ENCODE measurements at places on chromosomes 13 and 19.
A peak's percentile ranks its signal among the peaks of the same experiment; 100 is the strongest.

- DNase-seq: no peak
Observed at GRCh38 chr13:113589961-113590339, 5.4 kb downstream of the TFDP1 start.

- peak; percentile 51 for DNase-seq
Observed at GRCh38 chr19:10113592-10113963, 2.1 kb downstream of the P2RY11 start.

GRCh38 chr19:5954293-5954692, 23.6 kb downstream of the RANBP3 start:
- DNase-seq: no peak

DNA sequence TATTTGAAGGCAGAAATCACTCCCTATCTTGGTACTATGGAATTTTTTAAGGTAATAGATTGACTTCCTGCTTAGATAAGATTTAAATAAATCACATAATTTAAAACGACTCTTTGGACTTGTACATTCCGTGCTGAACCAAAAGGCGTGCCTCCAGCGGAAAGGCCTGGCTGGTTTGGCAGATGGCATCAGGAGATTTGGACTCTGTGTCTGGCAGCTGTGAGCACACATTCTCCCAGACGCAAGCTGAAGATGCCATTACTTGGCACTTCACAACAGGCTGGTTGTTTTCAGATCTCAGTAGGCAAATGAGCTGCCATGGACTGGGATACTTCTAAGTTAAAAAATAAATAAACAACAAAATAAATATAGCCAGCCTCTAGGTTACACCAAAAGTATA, 104.5 kb upstream of the SLC15A1 start:
- DNase-seq: no peak

DNA sequence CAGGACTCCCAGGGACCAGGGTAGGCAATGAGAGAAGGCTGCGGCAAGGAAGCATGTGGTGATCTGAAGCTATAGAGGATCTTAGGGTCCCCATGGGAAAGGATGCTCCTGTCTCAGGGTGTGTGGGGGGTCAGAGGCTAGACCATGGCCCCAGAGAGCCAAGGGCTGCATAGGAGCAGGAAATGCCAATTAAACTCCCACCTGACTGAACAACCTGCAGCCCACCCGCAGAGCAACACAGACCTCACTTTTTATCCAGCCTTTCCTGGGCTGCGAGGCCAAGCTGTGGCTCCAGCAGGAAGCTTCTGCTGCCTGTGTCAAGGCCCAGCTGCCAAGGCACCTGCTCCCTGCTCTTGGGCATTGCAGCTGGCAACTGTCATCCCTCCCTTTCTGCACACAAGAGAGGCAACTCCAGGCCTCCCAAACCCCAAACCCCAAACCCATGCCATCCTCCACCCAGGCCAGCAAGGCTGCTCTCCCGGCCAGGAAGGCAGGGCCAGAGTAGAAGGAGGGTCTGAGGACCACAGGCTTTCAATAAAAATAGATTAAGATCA, 290.1 kb downstream of the FOXO1 start:
- no peak for DNase-seq

GRCh38 chr19:16066611-16067104, 9.6 kb upstream of the TPM4 start:
- peak; percentile 63 for DNase-seq

GRCh38 chr13:107144432-107144831, 576.5 kb upstream of the ARGLU1 start:
- DNase-seq: no peak

- peak; percentile 56 for DNase-seq
Observed at GRCh38 chr13:99969919-99970650, 1.5 kb downstream of the ZIC5 start.

- no peak for DNase-seq
Observed at GRCh38 chr19:52188822-52189734, 774 bp upstream of the PPP2R1A start.

DNA sequence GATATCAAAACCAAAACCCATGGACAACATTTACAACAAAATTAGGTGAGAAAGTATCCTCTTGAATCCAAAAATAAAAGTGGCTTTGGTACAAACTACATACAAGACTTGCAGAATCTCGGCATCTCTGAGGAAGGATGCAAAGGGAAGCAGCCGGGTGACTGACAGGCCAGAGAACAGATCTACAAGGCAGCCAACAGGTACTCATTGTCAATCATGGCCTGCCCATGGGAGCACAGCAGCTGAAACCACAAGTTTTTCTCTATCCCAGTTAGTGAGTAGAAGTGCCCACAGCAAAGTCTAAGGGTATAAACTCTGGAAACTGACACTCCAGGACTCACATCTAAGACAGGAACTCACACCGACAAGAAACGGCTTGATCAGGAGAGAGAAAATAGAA, 74.5 kb downstream of the TBC1D4 start:
- DNase-seq: no peak

DNA sequence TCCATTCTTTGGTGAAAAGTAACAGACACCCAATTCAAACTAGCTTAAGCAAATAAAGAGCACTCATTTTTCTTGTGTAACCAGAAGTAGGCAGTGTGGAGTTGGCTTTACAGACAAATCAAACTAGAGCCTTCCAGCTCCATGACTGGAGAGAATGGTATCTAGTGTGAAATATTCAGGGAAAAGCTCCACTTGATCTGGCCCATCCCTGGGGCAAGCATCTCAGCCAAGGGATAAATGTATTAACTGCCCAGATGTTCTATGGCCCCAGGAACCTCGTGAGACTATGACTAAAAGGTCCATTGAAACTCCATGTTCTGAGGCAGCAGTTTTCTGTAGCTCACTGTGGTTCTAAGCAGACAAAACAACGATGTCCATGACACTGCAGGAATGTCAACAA, 49.9 kb downstream of the TBC1D4 start:
- DNase-seq: no peak

GRCh38 chr19:23440207-23440606, 44.9 kb upstream of the ZNF91 start:
- peak; percentile 26 for DNase-seq

DNA sequence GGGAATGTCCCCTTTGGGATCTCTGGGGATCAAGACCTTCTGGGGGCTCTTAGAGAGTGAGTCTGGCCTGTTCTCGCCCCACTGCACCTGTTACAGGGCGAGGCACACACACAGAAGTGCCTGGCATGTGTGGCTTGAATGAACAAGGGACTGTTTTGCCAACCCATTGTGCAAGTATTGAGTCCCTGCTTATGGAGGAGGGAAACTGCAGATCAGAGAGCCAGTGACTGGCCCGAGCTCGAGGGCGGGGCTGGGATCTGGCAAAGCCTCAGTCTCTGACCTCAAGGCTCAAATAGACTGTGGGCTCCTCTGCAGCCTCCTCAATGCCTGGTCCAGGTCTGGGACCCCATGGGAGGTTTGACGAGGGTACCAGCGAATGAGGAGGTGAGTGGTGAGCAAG, 5.5 kb downstream of the RAVER1 start:
- no peak for DNase-seq

DNA sequence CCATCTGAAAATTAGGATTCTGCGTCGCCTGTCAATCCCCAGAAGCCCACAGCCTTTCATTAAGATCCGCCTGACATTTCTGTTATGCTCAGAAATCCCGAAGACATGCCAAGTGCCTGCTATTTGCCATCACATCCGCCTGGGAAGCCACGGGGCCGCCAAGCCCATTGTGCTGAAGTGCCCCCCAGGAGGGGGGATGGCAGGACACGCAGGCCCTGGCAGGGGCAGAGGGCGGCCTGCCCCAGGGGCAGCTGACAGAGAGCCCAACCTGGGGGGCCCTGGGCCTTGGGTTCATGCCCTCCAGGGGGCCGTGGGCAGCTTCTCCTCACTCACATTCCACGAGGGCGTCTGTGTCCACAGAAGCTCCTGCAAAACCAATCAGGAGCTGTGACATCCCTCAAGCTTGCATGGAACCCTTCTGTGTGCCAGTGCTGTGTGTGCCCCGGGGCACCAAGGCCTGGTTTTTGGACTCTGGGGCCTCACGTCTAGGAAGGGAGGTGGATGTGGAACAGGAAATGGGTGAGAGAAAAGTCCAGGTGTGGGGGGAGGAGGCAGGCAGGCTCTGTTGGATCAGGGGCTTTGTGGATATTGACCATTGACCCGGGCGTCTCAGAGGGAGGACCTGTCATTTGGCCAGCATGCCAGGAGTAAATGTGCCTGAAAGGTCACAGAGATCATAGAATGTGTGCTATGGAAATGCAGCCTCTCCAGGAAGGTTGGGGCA, 122.9 kb downstream of the URI1 start:
- DNase-seq: no peak

DNA sequence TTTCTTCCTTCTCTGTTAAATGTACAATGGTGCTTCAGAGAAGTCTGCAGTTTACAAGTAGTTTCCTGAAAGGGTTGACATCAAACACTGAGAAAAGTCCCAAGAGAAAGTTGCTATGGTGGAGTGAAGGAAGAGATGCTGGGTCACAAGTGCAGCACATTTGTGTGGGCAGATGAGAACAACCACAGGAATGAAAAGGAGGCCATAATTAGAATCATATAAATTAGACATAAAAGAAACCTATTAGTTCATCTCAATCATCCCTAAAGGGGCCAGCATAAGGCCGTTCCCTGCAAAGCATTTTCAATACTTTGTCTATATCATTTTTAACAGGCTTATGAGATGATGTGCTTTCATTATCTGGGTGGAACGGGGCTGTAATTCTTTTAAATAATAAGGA, 359.2 kb downstream of the IRS2 start:
- DNase-seq: no peak

DNA sequence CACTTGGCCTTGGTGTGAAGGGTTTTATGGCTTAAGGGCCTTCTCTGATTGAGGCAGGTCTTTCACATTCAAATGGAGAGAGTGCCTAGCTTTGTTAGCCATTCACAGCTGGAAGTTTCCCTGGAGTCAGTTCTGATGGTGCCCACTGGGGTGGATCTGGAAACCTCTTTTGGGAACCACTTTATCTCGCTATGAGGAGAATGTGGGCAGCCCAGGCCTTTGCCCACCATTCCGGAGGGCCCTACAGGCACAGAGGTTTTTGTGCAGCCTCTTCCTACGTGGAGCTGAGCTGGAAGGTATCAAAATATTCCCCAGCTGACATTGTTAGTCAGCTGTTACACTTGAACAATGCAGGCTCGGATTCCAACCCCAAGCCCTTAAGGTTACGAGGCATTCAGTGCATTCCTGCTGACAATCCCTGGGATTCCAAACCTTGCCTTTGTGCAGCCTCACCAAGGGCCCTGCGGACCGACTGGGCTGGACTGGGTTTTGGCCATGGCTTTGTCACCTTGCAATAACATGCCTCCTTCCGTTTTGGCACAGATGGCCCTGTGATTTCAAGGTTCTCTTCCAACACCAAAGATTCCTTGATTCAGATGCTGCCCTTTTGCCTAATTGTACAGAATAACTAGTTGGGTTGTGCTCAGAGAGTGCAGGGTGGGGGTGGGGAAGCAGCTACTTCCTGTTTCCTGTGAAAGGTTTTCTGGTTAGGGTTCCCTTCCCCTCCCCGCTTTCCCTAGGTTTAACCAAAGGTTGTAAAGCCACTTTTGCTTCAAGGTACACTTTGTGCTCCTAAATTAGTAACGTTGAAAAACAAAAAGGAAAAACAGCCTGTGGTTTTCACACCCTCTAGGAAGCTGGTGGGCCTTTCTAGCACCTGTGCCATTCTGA, 27.0 kb downstream of the SAE1 start:
- DNase-seq: peak; percentile 92

GRCh38 chr19:33763633-33764371, 32.9 kb upstream of the KCTD15 start:
- peak; percentile 31 for DNase-seq

GRCh38 chr13:49635599-49636433, 7.5 kb downstream of the ARL11 start:
- DNase-seq: peak; percentile 47

- DNase-seq: no peak
Observed at GRCh38 chr13:107375701-107376340, 807.9 kb upstream of the ARGLU1 start.
